ENCODE measurements at places on chromosomes 6 and 20. TPM values are rescaled to one million over a fixed set of nuclear protein-coding genes. Genes with fewer than 3 reads are reported as not detected.

The PLAGL2 gene
- total RNA-seq: 3.3 TPM

The PLA2G7 gene
- total RNA-seq: 0.14 TPM

The CNR1 gene
- total RNA-seq: 0.24 TPM

The C6orf118 gene
- not detected for total RNA-seq

DNA sequence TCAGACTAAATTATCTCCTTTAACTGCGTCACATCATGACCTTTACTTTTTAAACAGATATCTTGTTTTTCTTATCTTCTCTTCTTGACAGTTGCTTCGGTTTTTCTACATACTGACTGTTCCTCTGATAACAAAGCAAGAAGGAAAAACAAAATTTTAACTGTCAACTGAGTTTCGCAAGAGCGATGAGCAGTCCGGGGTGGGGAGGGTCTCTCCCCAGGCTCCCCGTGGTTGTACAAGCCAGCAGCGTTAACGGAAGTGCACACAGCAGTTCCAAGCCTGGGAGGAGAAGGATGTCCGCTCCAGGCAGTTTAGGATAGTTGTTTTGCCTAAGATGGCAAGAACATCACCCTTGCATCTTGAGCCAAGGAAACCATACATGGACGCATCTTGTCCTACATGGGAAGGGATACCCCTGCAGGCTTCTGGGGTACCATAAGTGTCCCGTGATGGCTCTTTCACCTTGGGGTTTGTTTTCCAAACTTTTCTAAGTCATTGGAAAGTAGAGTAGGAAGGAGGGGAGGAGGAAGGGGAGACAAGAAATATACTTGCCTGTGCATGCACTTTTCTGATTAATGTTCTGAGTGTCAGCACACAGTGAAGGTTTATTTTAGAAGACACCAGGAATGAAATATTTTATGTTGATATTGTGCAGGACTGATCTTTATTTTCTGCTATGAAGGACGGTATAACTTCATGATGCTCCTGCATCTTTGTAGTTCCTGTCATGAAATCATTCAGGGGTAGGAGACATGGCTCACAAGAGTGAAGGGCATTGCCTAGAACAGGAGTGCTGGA lies 20.8 kb downstream of the SLC24A3 start:
- H3K4me3 ChIP-seq: no peak overlapping the region
- no peaks in the 10 kb centered on the region for H3K36me3 ChIP-seq
- DNase-seq: no peak
- no peaks in the 10 kb centered on the region for H3K27me3 ChIP-seq

DNA sequence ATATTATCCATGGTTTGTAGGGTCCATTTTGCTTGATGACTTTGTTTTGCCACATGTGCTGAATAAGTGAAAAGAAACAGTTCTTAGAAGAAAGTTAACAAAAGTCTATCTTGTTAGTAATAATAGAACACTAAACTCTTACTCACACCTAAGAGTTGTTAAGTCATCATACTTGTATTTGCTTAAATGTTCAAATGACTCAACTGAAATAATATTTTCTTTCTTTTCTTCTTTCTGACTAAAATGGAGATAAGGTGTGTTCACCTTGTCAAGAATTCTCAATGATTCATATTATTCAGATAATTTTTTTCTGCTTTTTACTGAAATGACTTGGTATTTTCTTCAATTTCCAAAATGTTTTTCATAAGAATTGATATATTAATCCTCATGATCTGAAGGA lies 327.2 kb downstream of the HTR1B start:
- no peaks in the 10 kb centered on the region for H3K27me3 ChIP-seq
- no peak overlapping the region for H3K4me3 ChIP-seq
- H3K36me3 ChIP-seq: no peaks in the 10 kb centered on the region
- no peak for DNase-seq

DNA sequence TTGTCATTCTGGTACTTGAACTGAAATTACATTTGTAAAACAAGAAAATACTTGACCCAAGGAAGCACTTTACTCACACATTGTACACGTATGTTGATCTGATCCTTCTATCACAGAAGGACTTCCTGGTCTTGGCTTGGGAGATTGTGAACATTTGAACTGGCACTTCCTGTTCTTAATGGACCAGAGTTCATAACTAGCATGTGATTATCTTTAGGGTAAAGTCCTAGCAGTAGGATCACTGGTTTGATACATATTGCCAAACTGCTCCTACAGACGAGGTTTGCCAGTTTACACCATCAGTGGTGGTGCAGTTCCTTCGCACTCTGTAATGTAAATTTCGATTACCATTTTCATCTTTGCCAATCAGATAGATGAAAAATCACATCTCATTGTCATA lies 12.7 kb downstream of the HECA start:
- no peak for DNase-seq
- no peaks in the 10 kb centered on the region for H3K27me3 ChIP-seq
- H3K4me1 ChIP-seq: no peaks in the 10 kb centered on the region

DNA sequence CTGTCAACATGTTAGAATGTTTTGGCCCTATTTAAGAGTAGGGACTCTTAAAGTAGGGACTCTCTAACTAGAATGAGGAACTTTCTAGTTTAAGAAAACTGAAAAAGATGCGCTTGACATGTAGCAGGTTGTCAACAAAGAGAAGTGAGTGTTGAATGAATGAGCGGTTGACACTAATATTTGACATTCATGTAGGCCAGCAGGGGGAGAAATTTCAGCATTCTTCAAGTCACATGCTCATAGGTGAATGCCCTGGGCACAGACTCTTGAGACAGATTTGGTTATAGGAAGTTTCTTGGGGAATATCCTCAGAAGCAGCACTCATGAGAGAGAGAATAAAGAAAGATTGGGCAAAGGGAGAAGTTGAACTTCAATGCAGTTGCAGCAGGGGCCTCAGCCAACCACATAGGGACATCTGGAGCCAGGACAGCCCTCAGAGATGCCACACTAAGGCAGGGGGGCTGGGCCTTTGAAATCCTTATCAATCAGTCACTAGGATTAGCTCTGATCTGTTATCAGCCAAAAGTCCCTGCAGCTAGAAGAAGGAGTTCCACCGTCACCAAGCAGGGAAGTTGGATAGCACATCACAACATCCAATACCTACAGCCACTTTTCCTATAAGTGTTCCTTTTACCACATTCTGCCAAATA lies 145.1 kb upstream of the FKBP1C start:
- no peak overlapping the region for H3K27ac ChIP-seq
- H3K4me3 ChIP-seq: no peak overlapping the region
- H3K27me3 ChIP-seq: no peaks in the 10 kb centered on the region
- H3K36me3 ChIP-seq: no peaks in the 10 kb centered on the region
- no peaks in the 10 kb centered on the region for H3K4me1 ChIP-seq

DNA sequence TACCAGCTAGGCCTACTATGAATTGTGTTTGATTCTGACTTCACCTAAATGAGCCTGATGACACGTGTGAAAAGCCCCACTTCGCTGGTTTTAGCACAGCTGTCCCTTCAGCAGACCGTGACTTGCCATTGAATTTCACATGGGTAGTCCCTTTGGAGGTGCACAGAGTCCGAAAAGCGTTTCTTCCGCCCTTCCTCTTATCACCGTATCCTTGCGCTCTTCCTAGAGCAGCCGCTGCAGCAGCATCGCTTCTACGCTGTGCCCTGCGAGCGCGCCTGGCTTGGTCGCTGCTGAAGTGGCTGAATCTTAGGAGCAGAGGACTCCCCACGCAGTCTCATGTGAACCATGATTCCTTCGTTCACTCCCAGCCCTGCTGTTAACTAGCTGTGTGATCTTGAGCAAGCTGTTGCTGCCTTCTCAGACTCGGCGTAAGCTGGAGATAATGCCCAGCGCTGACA lies 127.0 kb downstream of the PACRG start:
- no peaks in the 10 kb centered on the region for H3K4me1 ChIP-seq
- no peaks in the 10 kb centered on the region for H3K27me3 ChIP-seq
- no peak for DNase-seq
- no peak overlapping the region for H3K4me3 ChIP-seq
- no peaks in the 10 kb centered on the region for H3K36me3 ChIP-seq

DNA sequence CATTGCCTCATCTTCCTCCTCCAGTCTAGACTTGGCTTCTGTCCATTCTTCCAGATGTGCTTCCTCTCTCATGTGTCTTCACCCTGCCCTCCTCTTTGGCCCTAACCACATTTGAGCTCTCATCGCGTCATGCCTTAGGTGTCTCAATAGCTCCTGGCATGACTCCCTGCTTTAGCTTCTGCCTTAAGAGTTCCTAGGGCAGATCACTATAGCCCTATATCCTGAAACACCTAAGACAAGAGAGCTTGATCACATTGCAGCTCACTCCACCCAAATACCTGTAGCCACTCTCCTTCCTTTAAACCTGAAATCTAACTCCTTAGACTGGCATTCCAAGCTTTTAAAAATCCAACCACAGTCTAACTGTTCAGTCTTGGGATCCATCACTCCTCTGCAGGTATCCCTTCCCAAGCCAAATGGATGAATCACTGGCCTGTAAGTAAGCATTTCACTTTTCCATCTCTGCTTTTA lies 69.0 kb upstream of the STXBP5 start:
- no peak for DNase-seq
- H3K4me1 ChIP-seq: no peaks in the 10 kb centered on the region
- H3K27ac ChIP-seq: no peak overlapping the region

All from pancreas (tissue), 10 donors.